Transverse colon (tissue), 4 donors: ENCODE measurements at places on chromosomes 16 and 17.

DNA sequence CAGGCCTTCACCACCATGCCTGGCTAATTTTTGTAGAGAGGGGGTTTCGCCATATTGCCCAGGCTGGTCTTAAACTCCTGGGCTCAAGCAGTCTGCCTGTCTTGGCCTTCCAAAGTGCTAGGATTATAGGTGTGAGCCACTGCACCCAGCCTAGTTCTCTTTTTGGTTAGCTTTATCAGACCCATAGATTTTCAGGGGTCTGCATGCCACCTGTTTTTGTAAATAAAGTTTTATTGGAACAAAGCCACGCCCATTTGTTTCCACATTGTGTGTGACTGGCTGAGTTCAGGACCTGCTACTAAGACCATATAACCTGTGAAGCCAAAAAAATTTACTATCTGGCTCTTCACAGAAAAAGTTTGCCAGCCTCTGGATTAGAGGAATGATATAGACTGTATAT lies 7.6 kb downstream of the PSMD11 start:
- no peaks in the 10 kb centered on the region for H3K27me3 ChIP-seq
- no peaks in the 10 kb centered on the region for H3K36me3 ChIP-seq
- no peak for DNase-seq

GRCh38 chr16:70410734-70411133 lies 28.2 kb downstream of the ST3GAL2 start:
- peaks cover 4% of the 10 kb centered on the region for H3K4me1 ChIP-seq
- no peak overlapping the region for H3K27ac ChIP-seq
- no peak overlapping the region for H3K4me3 ChIP-seq
- no peak for DNase-seq

DNA sequence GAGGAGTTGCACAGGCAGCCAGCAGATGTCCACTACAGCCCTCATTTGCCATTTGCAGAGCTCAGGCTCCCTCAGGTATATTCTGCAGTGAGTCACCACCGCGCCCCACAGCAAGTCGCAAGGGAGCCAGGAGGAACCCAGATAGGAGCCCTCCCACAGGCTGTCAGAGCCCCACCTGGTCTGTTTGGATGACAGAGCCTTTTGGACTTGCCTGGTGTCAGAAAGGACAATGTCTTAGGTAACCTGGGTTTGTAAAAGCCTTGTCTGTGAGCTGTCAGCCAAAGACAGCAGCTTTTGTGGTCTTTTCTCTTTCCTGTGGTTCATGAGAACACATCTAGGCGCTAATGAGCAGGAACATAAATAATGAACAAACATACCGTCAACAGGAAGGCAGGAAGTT lies 70.9 kb downstream of the GNAO1 start:
- no peaks in the 10 kb centered on the region for H3K27me3 ChIP-seq
- peak; percentile 38 for DNase-seq

DNA sequence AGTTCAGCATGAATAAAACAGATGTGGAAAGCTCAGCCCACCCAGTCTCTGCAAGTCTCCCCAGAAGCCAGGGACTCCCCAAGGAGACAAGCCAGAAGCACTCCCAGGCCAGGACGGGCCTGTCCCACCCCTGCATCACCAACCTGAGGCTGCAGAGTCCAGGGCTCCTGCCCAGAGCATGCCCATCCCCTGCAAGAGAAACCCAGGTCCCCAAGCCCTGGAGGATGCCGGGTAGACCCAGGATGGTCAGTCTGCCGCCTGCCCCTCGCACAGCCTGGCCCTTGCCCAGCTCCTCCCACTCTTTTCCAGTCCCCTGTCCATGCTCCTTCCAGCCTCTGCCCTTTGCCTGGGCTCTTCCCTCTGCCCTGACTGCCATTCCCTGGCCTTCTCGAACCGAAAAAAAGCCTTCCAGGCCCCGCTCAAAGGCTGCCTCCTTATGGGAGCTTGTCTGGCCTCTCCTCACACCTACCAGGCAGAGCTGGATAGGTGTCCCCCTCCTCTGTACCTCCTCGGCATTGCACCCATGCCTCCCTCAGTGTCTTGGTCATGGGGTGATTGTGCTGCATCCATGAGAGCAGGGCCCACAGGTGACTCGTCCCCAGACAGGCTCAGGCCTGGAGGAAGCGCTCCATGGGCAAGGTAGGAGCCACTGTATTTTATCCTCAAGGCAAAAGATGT lies 44.8 kb downstream of the BEAN1 start:
- H3K27me3 ChIP-seq = peaks cover 9% of the 10 kb centered on the region
- no peak overlapping the region for H3K27ac ChIP-seq
- H3K4me1 ChIP-seq = no peaks in the 10 kb centered on the region
- no peak overlapping the region for H3K4me3 ChIP-seq
